ENCODE measurements at places on chromosomes 1 and 21.

- DNase-seq, result no peak
Measured at GRCh38 chr21:42248783-42249597, 30.1 kb downstream of the ABCG1 start.

DNA sequence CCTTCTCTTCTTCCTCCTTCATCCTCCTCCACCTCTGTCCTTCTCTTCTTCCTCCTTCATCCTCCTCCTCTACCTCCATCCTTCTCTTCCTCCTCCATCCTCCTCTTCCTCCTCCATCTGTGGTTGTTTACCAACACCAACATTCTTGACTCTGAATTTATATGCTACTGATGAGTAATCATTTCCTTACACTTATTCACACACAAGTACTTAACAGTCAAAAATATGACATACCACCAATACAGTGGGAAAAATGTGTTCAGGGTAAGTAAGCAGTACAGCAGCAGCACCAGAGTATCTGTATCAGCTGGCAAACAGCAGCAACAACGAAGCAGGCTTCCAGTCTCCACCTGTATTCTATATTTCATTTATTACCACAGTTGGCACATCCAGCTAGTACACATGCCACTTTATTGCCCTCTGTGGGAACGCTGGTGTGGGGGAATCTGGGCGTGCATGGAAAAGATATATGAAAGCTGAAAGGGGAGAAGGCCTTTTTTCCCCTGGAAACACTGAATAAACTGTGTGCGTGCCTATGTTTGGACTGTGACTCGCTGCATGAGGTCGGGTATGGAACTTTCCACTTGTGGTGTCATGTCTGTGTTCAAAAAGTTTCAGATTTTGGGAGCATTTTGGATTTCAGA lies 16.0 kb downstream of the ADSS2 start:
- DNase-seq, result no peak

DNA sequence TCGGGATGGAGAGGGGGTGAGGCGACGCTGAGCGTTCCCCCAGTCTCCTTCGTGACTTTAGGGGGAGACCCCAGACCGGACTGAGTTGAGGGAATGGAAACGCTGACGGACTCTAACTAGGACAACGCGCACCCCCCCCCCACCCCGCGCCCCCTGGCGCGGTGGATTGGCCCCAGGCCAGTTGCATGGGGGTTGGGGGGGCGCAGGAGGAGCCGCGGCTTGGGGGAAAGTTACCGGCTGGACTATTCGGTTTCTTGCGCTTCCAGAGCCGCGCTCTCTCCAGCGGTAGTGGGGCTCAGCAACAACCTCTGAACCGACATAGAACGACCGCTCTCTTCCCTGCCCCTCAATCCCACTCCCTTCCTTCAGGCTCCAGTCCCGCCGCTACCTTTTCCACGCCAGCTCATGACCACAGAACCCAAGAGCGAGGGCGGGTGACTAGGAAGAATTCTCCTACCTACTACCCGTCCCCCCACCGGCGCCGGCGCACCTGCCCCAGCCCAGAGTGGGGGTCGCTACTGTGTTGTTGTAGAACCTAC lies 694 bp downstream of the ZBTB7B start:
- no peak for DNase-seq

GRCh38 chr1:25430967-25431881 lies 527 bp downstream of the MACO1 start:
- no peak for DNase-seq

DNA sequence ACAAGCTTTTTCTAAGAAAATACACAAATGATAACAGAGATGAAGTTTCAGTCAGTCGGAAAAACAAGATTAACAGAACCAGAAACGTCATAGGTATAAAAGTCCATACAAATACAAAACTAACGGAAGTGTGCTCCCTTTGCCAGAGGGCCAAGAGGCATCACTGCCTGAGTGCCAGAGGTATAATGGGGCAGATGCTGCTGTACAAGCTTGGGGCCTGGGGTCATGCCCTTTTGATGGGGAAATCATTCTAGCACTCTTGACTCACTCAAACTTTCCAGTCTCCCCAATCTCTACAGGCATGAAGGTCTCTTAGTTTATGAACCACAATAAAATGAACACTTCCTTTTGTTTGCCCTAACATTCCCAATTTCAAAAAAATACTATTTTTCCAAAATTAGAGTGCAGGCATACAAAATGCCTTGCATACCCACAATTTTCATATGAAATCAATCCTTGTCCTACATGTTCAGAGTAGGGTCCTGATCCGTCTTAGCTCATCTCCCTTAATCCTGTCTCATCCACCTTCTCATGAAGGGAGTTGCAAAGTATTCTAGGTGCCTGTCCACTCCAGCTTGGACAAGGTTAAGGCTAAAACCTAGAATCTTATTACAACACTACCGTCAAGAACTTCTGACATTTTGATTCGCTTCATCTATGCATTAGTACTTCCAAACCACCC lies 1.5 kb downstream of the RPL22 start:
- DNase-seq, result no peak

DNA sequence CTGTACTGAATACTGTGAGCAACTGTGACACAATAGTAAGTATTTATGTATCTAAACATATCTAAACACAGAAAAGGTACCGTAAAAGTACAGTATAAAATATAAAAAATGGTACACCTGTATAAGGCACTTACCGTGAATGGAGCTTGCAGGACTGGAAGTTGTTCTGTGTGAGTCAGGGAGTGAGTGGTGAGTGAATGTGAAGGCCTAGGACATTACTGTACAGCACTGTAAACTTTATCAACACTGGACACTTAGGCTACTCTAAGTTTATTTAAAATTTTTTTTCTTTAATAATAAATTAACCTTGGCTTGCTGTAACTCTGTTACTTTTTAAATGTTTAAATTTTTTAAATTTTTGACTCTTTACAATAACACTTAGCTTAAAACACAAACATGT lies 24.5 kb upstream of the SHCBP1L start:
- DNase-seq, result no peak

DNA sequence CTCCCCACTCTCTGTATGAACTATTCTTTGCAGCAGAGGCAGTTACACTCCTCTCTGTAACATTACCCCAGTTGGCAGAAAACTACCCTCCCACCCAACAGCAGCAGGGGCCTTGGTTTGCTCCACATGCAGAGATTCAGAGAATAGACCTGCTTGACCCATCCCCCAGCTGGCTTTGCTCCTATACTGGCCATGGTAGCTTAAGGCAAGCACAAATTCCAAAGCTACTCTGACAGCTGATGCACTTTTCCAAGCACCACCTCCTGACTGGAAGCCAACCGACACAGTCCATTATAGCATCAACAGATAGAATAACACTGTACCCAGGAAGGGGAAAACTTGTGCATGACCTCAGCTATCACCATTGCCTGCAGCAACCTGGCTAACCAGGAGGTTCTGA lies 846.5 kb upstream of the NCAM2 start:
- DNase-seq, result no peak

GRCh38 chr1:183019860-183020259 lies 3.4 kb upstream of the LAMC1 start:
- DNase-seq, result no peak

- DNase-seq, result no peak
Measured at GRCh38 chr1:86933562-86934377, 19.3 kb downstream of the HS2ST1 start.

DNA sequence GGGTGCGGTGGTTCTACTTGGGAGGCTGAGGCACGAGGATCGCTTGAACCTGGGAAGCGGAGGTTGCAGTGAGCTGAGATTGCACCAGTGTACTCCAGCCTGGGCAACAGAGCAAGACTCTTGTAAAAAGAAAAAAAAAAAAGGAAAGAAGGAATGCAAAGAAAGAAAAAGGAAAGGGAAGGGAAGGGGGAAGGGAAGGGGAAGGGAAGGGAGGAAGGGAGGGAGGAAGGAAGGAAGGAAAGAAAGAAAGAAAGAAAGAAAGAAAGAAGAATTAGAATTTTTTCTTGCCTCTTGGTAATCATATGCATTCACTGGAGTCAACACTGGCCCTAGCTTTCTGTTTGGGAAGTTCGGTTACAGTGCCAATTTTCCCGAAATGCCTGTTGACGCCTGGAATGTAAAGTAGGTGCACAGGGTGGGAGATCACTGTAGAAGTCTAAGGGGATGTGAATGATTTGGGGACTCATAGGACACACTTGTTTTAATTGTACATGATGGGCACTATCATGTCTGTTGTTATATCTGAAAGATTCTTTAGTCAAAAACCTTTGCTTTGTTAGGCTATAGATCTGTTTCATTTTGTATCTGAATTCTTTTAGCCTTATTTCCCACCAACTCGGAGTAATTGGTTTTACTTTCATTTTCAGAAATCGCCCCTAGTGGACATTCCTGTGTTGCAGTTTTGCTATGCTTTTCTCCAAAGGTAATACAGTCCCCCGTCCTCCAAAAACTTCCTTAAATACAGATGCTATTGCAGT lies 59.8 kb upstream of the MORC3 start:
- no peak for DNase-seq

GRCh38 chr1:192832492-192832891 lies 23.7 kb downstream of the RGS2 start:
- DNase-seq, result no peak

- no peak for DNase-seq
Measured at GRCh38 chr1:26053718-26054560, 8.0 kb upstream of the SLC30A2 start.

- no peak for DNase-seq
Measured at GRCh38 chr1:199857108-199857507, 170.4 kb upstream of the NR5A2 start.

DNA sequence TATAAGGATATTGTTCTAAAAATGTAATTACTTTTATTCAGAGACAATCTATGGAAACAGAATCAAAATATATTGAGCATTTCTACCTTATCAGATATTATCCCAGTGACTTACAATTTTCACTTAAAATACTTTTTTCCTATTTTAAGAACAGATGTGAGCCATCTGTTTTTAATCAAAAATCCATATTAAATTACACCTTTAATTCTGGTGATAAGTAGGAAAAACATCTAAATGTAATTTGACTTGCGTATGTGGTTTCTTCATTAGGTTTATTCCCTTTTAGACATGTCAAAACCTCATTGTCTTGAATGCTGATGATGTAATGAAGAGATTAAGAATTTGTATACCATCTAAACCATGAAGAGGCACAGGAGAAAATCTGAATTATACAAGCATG lies 1118.8 kb upstream of the TMPRSS15 start:
- no peak for DNase-seq

GRCh38 chr1:29505532-29506220 lies 269.4 kb downstream of the PTPRU start:
- peak; percentile 73 for DNase-seq

- no peak for DNase-seq
Measured at GRCh38 chr1:151819227-151819835, 12.3 kb downstream of the RORC start.

DNA sequence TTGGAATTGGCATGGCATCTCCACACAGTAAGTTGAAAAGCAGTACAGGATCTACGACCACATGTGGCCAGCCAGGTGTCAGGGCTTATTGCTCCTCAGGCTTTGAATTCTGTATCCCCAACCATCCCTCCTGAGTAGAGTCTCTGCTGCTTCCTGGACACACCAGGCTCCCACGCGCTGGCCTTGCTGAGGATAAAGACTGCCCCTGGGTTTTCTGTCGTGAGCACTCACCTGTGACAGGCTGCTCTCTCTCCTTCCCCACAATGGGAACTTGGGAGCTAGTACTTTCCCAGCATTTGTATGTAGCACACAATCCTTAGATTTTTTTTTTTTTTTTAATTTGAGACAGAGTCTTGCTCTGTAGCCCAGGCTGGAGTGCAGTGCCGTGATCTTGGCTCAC lies 33.6 kb downstream of the PBX1 start:
- DNase-seq, result no peak

- DNase-seq, result no peak
Measured at GRCh38 chr1:3598051-3598491, 13.2 kb downstream of the MEGF6 start.

- DNase-seq, result no peak
Measured at GRCh38 chr1:186775881-186776560, 52.7 kb upstream of the PLA2G4A start.

GRCh38 chr21:31457675-31458074 lies 113.6 kb upstream of the TIAM1 start:
- DNase-seq, result no peak

DNA sequence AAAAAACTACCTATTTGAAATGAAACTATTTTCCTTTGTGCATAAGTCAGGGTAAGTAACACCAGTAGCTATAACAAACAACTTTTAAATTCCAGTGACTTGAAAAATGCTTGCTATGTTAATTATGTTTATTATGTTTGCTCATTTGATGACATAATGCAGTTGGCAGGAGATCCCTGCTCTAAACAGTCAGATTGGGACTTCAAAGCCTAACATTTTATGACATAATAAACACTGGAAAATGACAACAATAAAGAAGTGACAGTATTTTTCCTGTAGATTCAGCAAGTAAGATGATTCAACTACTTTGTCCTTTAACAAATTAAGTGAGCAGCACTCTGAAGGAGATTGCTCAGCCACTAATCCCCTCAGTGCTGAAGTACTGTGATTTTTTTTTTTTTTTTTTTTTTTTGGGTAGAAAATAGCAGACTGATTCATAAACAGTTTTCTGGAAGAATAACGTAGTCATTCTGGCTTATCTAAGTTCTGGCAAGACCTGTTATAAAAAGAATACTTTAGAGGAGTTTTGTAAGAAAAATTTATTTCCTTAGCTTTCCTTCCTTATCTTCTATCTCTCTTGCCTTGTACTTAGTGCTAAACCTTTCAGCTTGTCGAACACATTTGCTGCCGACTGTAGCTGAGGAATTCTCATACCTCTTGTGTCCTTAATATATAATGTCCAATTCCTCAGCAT lies 207.2 kb downstream of the PTGER3 start:
- DNase-seq, result no peak

DNA sequence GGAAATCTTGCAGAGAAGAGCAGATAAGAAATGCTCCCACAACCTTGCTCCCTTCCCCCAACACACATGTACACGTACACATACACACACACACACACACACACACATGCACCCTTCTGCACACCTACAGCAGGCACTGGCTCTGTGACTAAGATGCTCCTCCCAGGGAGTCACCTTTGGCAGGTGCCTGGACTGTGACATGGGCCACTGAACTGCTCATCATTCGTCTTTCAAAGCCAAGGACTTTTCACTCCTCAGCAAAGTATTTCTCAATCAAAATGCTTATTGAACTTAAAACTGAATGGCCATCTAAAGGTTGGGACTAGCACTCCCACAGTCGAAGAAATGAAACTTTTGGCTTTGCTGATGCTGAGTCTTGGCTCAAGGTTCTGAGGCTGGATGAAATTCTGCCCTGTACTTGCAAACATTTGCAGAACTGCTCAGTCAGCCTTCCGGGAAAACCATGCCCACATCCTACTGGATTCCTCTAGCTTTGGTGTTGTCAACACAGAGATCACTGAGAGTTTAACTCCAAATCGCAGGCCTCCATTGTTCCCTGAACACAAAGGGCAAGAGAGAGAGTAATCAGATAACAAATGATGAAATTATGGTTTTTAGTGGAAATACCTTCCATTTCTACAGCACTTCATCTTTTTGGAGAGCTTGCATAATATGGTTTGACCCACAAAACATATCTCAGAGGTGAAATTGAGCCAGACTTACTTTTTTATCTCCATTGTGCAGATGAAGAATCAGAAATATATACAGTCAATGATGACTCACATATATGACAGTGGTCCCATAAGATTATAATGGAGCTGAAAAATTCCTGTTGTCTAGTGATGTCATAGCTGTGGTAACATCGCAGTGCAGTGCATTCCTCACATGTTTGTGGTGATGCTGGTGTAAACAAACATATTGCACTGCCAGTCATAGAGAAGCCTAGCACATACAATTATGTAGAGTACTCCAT lies 72.4 kb upstream of the BCAR3 start:
- no peak for DNase-seq

- no peak for DNase-seq
Measured at GRCh38 chr1:25800703-25801377, 847 bp downstream of the SELENON start.

GRCh38 chr1:228767636-228768354 lies 32.5 kb downstream of the RHOU start:
- DNase-seq, result no peak

Data from osteocyte (in vitro differentiated cells).